Peyer's patch (tissue), 4 donors: ENCODE measurements at places on chromosomes 11 and 22. TPM values are rescaled to one million over a fixed set of nuclear protein-coding genes. Genes with fewer than 3 reads are reported as not detected.

SCGB1D2 gene
- not detected for total RNA-seq

DNA sequence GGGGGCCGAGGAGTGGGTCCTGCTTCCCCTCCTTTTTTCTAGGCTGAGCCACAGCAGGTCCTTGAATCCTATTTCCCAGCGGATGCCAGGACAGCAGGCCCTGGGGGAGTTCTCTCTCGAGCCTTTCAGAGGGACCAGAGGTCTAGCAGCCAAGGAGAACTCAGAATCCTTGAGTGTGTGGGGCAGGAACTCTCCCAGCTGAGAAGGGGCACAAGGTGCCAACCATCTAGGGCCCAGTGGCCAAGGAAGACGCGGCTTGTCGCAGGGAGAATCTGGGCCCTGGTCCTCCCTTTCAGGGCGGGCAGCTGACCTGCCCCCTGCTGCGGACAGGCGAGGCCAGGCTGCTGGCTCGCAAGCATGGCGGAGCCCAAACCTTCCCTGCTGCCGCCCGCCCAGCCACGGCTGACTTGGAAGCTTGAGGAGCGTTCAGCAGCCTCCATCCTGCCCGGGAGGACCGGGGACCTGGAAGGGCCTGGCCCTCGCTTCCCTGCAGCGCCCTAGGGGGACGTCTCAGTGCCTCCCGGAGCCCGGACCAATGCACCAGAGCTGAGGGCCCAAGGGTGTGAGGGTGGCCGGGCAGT, 972 bp upstream of the TSSC4 start:
- no peak for DNase-seq

DNA sequence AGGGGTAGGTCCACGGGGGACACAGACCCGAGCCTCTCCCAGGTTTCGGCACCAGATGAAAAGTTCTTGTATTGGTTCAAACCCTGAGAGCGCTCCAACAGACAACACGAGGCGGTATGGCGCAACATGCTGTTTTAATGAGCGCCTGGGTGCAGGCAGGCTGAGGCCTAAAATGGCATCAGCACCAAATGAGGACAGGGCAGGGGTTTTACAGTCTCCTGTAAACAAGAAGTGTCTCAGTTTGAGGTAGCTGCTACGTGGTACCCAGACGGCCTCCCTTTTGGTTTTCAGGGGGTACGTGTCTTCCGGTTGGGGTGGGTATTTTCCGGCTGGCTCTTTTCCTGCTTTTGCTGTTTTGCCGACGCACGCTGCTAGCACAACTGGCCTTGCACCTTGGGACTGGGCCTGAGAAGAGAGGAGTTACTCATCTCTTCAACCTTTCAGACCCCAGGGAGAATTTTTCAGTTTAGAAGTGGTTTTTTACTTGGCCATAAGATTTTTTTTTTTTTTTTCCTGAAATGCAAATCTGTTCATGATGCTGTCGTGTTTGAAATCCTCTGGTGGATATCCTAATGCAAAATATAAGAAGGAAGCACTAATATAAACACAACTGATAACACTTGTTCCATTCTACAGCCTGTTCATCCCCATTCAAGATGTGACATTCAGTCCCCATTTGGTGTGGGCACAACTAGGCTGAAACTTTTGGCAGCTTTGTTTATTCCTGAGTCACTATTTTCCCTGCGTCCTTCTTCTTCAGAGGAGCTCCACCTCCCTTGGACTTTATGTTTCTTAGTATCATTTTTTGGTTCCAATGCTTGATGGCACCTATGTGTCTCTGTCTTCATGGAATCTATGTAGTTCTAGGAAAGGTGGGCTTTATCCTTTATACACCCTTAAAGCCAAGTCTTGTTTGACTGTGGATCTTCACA, 6.5 kb downstream of the PPFIBP2 start:
- no peak for DNase-seq

DNA sequence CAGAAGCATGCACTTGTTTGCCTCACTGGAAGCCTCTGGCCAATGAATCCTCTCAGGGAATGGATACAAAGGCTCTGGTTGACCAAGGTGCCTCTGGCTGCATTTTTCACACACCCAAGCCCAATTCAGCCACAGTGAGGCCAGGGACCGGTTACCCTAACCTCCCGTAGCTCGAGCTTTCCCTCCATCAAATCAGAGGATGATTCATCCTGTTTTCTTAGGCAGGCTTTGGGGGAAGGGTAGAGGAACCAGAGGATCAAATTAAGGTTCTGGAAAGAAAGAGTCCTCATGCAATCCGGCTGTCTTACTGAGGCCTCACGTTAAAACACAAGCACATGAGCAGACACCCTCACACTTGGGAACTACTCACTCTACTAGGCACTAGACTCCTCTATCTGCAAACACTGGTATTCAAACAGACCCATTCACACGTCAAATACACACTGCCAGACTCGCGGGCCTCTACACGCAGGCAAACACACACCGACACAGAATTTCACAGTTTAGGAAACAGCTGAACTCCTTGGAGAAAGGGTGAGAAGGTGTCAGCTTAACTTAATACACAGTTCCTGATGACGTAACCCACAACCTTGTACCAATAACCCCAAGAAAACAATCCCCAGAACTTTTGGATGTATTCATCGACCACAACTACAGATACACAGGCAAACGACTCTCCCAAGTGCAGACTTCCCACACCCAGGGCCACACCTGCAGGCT, 12.4 kb downstream of the NRXN2 start:
- DNase-seq: no peak

DNA sequence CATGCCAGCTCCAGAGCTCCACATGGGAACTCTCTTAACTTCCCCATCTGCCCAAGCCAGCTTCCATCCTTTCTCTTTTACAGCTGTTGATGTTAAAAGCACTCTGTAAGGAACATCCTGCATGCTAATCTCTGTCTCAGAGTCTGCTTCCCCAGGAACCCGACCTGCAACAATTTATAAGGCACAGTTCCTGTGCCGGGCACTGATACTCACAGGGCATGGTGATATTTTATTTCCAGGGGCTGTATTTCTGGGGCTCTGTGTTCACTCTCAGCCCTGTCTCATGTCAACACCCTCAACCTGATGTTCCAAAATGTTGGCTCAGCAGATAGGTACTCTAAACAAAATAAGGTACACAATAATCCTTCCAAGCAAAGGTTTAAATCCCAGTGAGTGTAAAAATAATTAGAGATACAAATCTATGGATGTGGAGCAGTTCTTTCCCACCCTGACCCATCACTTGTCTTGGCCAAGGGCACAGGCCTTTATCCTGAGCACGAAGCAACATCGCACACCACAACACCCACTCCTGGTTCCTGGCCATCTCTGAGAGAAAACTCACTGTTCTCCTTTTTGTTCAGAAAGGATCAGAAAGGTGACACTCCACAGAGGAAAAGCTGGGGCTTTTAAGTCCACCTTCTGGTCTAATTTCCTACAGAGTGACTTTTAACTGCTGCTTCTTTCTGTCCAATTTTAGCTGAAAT, 44.8 kb upstream of the C11orf87 start:
- no peak for DNase-seq
